Activated CD4-positive, CD25-positive, alpha-beta regulatory T cell (primary cell): ENCODE measurements at places on chromosomes 6 and 20.

- no peak for DNase-seq
Measured at GRCh38 chr6:140178935-140179334, 804.5 kb upstream of the CITED2 start.

DNA sequence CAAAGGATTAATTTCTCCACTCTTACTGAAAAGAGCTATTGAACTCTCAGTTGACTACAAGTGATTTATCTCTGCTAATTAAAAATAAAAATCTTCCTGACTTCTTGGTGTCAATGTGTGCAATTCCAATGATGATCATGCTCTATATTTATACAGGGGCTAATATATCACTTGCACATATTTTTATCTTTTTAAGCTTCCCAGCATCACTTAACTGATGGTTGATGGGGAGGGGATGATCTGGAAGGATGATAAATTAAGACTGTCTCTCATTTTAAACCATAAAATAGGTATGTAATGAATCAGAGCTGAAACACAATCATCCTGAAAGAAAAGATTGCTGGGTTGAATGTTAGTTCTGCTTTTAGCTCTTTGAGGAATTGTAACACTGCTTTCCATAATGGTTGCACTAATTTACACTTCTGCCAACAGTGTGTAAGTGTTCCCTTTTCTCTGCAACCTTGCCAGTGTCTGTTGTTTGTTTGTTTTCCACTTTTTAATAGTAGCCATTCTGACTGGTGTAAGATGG, 169.6 kb upstream of the ECI2 start:
- DNase-seq: no peak

DNA sequence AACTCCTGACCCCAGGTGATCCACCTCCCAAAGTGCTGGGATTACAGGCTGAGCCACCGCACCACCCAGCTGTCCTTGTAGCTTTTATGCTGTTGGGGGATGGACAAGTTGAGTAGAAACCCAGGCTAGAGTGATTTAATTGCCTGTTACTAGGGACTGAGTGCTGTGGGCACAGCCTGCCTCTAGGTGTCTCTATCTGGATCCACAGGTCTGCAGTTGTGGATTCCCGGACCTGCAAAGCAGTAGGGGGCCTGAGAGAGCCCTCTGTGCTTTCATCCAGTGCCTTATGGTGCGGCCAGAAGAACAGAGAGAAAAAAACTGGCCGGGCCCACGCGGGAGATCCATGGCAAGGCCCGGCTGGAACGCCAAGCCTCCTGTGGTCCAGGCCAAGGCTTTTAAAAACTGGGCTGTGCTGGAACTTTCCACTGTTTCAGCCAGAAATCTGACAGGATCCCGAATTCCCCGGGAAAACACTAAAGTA, 5.2 kb downstream of the SIRPA start:
- DNase-seq: no peak

GRCh38 chr20:33594743-33595142, 67.4 kb upstream of the C20orf144 start:
- DNase-seq: no peak

DNA sequence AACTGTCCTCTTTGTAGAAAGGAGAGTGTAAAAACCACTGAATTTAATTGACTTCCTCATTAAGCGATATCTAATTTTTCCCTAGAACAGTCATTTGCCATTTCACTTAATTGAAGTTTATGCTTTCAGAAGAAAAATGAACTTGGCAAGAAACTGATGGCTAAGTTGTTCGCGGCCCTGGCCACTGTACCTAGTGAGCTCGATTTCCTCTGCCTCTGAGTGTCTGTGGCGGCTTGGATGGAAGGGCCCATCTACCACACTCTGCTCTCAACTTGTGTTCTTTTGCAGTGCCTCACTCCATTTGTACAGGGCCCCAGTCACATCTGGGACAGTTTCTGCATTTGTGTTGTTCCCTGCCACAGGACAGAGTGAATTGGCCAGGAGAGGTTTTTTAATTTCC, 102.9 kb downstream of the BCAS1 start:
- DNase-seq: no peak

- DNase-seq: no peak
Measured at GRCh38 chr6:110284855-110285254, 73.3 kb downstream of the METTL24 start.

GRCh38 chr20:45780159-45780558, 11.5 kb downstream of the WFDC3 start:
- DNase-seq: no peak

GRCh38 chr20:32506721-32507120, 78.4 kb downstream of the NOL4L start:
- no peak for DNase-seq

- no peak for DNase-seq
Measured at GRCh38 chr20:38970302-38970701, 8.2 kb downstream of the DHX35 start.

GRCh38 chr6:74050921-74051320, 354.9 kb downstream of the CD109 start:
- no peak for DNase-seq

GRCh38 chr6:44386364-44386928, 1.1 kb upstream of the CDC5L start:
- DNase-seq: no peak

DNA sequence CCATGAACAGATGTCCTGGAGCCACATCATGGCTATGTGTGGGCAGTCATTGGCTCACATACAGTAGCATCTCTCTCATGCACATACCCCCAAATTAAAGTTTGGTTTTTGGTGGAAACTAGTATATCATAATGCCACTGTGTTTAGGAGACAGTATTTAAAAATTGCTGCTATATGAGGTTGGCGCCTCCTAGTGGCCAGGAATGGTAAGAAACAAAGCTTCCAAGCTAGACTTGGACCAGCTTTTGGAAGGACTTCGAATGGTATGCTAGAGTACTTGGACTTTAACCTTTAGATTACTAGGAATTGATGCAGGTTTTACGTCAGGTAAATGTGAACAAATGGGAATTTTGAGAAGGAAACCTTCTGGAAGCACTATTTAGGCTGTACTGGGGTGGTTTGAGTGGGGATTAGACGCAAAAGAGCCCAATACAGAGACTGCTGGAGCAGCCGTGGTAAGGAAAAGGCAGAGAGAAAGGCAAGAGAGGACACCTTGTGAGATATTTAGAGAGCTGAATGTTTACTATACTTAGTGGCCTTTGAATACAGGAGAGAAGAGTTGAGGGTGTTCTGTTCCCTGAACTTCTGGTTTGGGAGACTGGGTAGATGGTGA, 23.8 kb downstream of the PRSS35 start:
- DNase-seq: no peak

- no peak for DNase-seq
Measured at GRCh38 chr6:138434925-138435324, 30.9 kb downstream of the HEBP2 start.

DNA sequence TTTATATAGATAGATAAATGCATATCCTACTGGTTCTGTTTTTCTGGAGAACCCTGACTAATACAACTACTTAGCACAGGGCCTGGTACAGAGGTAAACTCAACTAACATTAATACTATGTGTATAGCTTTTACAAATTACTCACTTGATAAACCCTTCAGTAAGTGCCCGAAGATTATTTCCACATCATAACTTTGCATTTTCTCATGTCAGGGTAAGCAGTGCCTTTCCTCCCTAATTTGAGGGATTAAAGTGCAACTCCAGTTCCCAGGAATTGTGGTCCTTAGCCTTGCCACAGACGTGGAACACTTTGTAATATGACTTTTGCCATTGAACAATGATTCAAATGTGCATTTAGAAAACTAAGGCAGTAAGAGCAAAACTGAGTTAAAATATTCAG, 147.5 kb upstream of the SMLR1 start:
- DNase-seq: no peak

- no peak for DNase-seq
Measured at GRCh38 chr6:13812359-13812642, 2.1 kb downstream of the MCUR1 start.

DNA sequence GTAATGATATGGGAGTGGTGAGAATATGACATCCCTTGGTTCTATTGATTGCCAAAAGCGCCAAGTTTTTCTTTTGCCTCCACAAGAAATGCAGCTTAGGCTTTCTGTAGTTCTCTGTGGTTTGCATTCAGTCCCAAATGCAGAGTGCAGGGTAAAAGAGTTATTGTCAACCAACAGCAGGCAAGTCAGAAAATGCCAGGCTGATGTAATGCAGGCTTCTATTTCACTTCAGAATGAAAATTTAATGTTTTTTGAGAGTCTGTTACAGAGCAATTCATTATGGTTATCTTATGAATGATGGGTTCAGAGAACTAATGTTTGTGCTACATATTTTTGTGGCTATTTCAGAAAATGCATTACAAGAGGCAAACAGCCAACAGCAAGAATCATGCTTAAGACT, 293.5 kb downstream of the CENPW start:
- DNase-seq: no peak

GRCh38 chr6:110173506-110174132, 5.9 kb downstream of the WASF1 start:
- no peak for DNase-seq
